Erythroblast (primary cell): ENCODE measurements at places on chromosomes 1 and 21.

GRCh38 chr21:45595574-45596295, 47.8 kb upstream of the PCBP3 start:
- DNase-seq = no peak

- DNase-seq = peak; percentile 7
These were observed 343.2 kb downstream of the OLFM3 start for GRCh38 chr1:101653482-101653946.

GRCh38 chr1:54047384-54048305, 5.4 kb downstream of the TMEM59 start:
- DNase-seq = peak; percentile 29

- DNase-seq = no peak
These were observed 68.5 kb upstream of the DUSP10 start for GRCh38 chr1:221810406-221810805.

GRCh38 chr1:79044974-79045650, 38.6 kb upstream of the ADGRL4 start:
- DNase-seq = no peak
